ENCODE measurements at places on chromosomes 11 and 22.
A peak's percentile ranks its signal among the peaks of the same experiment; 100 is the strongest.

DNA sequence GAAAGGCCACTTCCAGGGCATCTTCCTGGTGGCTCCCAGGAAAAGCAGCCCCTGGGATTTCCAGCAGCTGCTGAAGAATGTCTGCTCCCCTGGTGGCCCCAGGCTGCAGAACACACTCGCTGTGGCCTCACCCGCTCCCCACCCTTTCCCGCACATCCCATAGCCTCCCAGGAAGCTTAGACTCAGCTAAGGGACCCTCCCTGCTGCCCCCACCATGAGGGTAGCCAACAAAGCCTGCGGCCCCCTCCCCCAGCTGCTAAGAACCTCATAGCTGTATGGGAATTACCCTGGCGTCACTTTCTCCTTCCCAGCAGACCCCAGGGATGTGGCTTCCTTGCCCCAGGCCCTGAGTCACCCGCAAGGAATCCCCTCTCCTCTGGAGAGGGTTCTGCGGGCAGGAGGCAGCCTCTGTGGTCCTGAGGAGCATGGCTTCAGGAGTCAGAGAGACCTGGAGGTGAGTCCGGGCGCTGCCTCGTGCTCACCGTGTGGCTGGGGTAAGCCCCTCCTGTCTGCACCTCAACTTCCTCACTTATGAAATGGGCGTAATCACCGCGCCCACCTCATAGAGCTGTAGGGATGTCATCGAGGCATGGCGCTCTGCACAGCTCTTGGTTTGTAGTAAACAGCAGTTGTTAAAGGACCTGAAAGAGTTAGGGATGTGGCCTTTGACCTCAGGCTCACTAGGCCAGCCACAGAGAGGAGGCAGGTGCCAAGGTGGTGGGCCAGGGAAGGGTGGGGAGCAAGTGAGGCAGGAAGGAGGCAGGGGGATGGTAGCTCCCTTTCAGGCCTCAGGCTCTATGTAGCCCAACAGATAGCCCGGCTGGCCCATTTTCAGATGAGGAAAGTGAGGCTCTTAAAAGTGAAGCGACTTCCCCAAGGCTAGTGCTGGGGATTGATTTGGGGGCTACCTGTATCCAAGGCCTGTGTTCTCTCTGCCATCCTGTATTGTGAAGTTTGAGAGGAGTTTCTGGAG, 71.2 kb downstream of the LRRC32 start:
- DNase-seq: no peak

DNA sequence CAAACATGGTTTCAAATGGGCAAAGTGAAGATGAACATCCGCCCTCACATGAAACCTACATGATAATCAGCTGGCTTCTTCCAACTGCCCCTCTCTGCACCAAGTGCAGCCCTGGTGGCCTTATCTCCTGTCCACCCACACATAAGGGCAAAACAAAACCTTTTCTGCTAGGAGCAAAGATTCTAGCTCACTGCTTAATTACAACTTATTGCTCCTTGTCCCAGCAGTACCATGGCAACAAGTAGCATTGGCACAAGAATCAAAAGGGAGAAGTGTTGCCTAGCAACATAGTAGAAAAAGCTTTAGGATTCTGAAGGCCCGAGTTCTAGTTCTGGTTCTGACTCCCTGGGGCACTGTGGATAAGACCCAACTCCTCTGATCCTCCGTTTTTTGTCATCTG, 68.7 kb upstream of the BMAL1 start:
- no peak for DNase-seq

GRCh38 chr11:10373929-10374328, 69.1 kb downstream of the ADM start:
- no peak for DNase-seq

GRCh38 chr22:43823911-43824665, 12.0 kb upstream of the EFCAB6 start:
- no peak for DNase-seq

DNA sequence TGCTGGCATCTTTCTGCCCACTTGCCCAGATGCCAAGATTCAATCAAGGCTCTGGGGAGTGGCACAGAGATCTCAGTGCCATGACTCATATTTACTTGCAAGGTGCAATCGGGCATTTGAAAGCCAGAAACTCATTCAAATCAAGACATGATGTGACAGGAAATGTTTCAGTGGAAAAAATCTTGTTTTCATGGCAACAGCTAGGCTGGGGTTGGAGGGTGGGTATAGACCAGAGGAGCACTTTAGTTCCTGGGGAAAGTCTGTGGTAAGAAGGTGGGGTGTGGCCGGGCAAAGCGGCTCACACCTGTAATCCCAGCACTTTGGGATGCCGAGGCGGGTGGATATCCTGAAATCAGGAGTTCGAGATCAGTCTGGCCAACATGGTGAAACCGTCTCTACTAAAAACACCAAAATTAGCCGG, 1.2 kb downstream of the MAJIN start:
- DNase-seq: no peak

DNA sequence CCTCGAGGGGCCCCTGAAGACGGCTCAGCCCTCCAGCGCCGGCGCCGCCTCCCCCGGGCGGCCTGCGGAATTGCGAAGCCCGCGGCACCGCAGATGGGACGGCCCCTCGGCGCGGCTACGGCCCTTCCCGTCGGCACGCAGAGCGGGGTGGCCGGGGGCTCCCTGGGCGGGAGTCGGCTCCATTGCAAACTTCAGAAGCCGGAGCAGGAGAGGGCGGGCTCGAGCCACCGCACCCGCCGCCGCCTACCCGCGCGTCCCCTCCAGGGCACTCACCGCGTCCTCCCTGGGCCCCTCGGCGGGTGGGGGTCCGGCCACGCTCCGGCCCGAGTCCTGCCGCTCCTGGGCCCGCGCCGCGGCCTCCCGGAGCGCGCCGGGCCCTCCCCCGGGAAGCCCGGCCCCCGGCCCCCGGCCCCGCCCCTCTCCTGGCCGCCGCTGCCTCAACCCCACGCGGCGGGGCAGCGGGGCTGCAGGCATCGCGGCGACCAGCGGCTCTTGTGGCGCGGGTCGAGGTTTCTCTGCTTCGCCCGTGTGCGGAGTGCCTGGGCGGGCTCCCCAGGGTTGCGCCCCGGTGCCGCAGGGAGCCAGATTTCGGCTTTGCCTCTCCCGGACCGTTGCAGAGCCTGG, at the start of gene PACSIN3:
Gene PACSIN3 (minus strand): TSS at position 359 of the 624 bp plus-strand sequence. CDS start 3,707 bp downstream, outside the sequence.
- DNase-seq: peak; percentile 24
